ENCODE measurements at places on chromosomes 1 and 21. TPM values are rescaled to one million over a fixed set of nuclear protein-coding genes. Genes with fewer than 3 reads are reported as not detected.

GJB5 gene
- total RNA-seq = not detected

GBP5 gene
- 15.8 TPM for total RNA-seq

- DNase-seq = no peak
These were observed 11.0 kb upstream of the C1QA start for GRCh38 chr1:22625262-22625925.

DNA sequence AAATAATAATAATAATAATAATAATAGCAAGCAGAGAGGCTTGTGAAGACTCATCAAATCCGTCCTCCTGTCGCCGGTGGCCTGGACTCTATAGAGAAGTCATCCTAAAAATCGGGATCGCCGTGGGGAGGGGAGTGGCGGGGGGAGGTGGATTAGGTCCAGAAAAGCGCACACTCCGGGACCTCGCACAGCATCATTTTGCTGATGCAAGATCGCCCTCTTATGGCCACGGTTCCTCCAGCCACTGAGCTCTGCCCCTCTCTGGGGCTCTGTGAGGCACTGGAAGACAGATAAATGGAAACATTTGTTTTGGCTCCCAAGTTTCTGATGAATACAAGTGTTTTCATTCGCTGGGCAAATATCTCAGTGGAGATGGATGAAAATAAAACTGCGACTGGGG, 612.0 kb downstream of the MATN1 start:
- no peak for DNase-seq

DNA sequence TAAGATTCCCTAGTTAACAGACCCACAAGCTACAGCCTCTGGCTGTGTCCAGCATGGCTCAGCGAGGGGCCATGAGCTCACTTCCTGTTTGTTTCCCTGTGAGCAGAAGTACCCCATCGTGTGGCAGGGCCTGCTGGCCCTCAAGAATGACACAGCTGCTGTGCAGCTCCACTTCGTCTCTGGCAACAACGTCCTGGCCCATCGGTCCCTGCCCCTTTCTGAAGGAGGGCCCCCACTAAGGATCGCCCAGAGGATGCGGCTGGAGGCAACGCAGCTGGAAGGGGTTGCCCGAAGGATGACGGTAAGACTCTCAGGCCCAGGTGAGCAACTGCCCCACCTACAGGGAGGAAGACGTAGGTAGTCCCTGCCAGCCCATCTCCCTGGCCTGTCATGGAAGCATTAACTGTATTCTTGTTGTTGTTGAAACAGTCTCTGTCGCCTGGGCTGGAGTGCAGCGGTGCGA, 38.2 kb downstream of the ZBTB17 start:
- DNase-seq = no peak

RPS27 gene
- 1,416 TPM for total RNA-seq

FCAMR gene
- not detected for total RNA-seq

GRCh38 chr1:92949937-92950817, 11.1 kb downstream of the DIPK1A start:
- no peak for DNase-seq

- DNase-seq = no peak
These were observed 4.3 kb downstream of the MFN2 start for GRCh38 chr1:11984576-11984975.

PEAR1 gene
- total RNA-seq = 34.9 TPM

DNA sequence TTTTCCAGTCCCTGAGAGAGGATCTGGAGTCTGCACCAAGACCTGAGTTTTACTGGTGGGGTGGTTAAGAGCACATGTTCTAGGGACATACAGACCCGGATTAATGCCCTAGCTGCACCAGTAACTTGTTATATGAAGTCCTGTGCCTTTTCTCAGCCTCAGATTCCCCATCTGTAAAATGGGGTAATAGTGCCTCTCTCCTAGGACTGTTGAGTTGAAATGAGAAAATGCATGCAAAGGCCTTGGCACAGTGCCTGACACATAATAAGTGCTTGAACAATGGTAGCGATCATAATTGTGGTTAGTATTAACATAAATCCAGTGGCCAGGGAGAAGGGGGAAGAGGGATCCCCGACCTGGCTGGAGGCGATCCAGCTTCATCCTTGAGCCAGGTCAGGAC, 12.3 kb downstream of the AHDC1 start:
- DNase-seq = no peak

DNA sequence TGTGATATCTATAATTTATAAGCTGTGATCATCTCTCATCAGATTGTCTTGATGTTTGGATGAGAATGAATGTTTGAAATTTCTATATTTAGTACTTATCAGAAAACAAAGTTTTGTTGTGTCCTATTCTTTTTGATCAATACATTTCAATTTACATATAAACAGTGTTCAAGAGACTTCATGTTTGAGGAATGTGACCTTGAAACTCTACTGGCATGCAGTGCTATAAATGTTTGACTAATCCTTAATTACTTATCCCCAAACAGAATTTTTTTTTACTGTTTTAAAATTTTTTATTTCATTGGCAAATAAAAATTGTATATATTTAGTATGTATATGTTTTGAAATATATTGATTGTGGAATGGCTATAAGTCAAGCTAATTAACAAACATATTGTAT, 1.5 kb upstream of the PRKAA2 start:
- DNase-seq = no peak

EPHX1 gene
- total RNA-seq = 58.9 TPM

GRCh38 chr1:23020706-23021405, 1.6 kb downstream of the KDM1A start:
- DNase-seq = no peak

- no peak for DNase-seq
These were observed 17.2 kb downstream of the CC2D1B start for GRCh38 chr1:52348704-52349300.

OR2L3 gene
- total RNA-seq = not detected

ARHGEF16 gene
- 1.6 TPM for total RNA-seq

GRCh38 chr1:100266741-100267140, 725 bp downstream of the RTCA start:
- no peak for DNase-seq

DNA sequence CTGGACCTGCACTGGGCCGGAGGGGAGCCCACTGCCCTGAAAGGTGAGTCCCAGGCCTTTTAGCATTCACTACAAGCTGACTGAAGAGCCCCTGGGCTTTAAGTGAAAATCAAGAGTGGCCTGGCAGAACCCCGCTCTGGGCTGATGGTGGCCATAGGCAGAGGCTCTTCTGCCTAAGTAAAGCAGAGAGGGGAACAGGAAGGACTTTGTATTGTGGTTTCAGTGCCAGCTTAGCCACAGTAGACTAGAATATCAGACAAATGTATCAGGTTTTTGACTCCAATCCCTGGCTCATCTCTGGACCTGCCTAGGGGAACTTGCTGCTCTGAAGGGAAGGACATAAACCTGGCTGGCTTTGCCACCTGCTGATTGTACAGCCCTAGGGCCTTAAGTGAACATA, 10.2 kb upstream of the HENMT1 start:
- no peak for DNase-seq

WNT9A gene
- 1.2 TPM for total RNA-seq

C2CD4D gene
- total RNA-seq = not detected

GRCh38 chr1:49213301-49213700, 436.6 kb upstream of the BEND5 start:
- DNase-seq = no peak

DNA sequence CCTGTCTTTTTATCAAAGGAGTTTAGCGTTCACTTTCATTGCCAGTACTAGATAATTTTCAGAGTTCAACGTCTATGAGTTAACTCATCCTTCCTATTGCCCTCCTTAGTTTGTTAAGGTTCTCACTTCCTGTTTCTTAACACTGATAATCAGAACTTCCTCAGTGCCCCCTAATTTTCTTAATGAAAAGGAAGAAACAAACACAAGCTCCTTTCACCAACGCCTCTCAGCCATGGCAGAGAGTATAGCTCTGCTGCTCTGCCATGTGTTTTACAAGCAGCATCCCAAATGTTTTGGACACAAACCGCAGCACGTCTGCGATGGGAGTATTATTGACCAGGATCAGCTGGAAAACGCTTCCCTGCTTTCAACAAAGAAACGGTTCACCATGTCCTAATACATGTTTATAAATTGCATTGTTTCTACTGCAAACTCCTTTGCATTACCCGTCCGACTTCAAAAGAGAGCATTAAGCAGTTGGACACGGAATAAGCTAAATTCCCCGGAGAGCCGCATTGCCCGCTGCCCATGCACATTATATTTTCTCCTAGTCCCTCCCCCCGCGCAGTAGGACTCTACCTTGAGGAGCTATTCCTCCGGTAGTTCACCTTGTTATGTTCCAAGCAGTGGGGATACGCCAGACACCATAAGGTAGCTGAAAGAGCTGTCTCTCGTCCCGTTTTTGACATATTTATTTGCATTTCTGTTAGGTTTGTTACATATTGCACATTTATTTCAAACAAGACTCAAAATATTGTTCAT, 561 bp downstream of the OLFM3 start:
- no peak for DNase-seq

GRCh38 chr1:21669258-21670058, at the start of gene RAP1GAP:
RAP1GAP (minus strand) TSS chr1:21669357; CDS start chr1:21620032, 49,325 bp downstream.
- DNase-seq = no peak

GRCh38 chr1:156931974-156932710, 11.7 kb downstream of the LRRC71 start:
- no peak for DNase-seq

DNA sequence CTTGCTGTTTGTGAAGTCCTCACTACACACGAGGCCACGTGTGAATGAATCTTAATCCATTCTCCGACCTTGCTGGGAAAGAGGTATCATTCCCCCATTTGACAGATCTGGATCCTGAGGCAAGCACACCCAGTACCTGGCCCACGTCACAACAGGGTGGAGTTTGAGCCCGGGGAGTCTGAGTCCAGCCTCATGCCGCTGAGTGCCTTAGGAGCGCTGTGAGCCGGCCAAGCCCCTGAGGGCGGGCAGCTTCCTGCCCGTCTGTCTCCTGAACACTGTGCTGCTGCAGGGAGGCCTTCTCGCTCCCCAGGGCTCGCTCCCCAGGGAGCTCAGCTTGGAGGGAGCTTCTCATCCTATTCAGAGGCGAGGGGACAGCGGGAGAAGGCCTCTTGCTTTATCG, 29.7 kb downstream of the SLC45A1 start:
- no peak for DNase-seq

GRCh38 chr1:71054281-71054731, 6.7 kb upstream of the PTGER3 start:
- no peak for DNase-seq

LRRC53 gene
- total RNA-seq = not detected

Data from thoracic aorta (tissue), 2 donors.